ENCODE measurements at places on chromosomes 3 and 15.
A peak's percentile ranks its signal among the peaks of the same experiment; 100 is the strongest.

GRCh38 chr3:51535146-51536019, 3.1 kb upstream of the RAD54L2 start:
- DNase-seq: no peak

DNA sequence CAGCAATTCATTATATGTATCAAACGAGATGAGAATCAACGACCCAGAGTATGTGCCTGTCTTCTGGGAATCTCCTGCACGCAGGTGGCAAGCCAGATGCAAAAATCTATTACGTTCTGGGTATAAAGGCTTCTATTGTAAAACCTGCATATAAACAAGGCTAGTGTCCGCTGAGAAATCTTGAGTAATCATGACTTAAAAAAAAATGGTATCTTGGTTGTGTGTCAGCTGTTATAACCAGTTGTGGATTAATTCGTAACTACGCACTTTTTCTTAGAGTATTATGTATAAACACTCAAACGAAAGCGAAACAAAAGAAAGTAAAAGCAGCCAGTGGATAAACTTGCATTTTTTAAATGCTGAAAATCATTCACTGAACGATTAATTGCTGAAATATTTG, 509.1 kb downstream of the RSL24D1 start:
- DNase-seq: no peak

DNA sequence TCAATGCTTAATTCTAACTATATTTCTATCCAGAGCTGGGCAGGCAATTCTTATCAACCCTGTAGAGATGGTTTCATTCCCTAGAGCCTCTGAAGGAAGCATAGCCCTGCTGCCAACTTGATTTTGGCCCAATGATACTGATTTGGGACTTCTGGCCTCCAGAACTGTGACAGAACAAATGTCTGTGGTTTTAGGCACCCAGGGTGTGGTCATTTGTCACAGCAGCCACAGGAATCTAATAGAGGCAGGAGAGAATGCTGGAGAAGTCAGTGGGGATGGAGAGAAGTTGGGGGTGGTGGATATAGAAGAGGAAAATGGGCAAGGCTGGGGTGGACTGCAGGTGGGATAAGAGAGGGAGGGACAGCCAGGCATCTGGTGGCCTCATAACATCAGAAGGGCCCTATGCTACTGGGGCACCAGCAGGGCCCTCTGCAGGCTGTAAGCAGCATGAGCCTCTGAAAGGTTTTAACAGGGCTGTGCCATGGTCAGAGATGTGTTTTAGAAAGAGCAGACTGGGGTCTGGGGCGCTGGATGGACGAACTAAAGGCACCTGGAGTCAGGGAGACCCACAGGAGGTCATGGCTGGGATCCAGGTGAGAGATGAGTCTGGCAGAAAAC, 19.8 kb downstream of the MRPS11 start:
- no peak for DNase-seq

GRCh38 chr3:129888771-129889170, 4.7 kb downstream of the TMCC1 start:
- peak; percentile 94 for DNase-seq

DNA sequence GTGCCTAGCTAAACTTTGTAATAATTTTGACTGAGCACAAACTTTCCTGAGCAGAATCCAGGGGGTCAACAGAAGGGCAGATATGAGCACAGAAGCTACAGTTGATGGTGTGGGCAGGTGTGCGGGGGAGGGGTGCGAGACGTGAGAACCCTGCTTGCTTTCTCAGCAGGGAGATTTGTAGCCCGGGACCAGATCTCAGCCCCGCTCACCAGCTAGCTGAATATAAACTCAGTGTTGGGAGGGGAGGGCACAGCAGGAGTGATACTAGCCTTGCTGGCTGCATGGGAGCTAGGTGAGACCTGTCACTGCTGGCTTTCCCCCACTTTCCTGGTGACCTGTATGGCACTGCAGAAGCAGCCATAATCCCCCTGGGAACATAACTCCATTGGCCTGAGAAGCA, 83.4 kb downstream of the CLDN1 start:
- DNase-seq: no peak

- DNase-seq: no peak
Measured at GRCh38 chr3:146899171-146899570, 294.0 kb upstream of the PLSCR5 start.

DNA sequence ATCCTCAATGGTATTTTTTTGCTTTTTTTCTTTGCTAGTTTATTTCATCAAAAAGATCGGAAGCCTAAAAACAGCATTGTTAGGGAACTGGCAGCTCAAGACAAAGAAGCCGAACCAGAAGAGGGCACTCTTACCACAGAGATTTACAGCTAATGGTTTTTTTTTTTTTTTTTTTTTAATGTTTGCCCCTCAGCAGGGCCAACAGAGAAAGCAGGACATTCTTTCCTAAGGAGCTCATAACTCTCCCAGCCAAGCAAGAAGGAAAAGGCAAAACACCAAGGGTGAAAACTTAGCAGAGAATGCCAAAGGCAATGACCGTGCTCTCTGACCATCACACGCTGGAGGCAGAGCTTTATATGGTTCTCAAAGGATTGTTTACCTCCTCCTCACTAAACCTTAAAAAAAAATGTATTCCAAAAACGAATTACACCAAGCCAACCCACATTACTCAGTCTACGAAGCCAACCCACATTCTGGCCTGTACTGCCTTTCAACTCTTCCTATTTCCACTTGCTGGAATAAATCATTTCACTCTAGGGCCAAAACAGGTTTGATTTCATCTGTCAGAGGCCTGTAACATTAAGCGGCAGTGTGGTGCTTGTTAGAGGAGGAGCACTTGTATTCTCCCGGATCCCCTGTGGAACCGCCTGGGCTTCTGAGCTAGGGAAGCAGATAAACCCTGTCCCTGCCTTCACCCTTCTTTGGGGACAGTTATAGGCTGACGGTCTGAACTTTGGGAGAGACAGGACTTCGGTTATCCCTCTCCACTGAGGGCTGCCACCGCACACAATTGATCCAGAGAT, 35.6 kb upstream of the GYG1 start:
- DNase-seq: peak; percentile 92

GRCh38 chr3:150306083-150306482, 102.0 kb upstream of the TSC22D2 start:
- no peak for DNase-seq

DNA sequence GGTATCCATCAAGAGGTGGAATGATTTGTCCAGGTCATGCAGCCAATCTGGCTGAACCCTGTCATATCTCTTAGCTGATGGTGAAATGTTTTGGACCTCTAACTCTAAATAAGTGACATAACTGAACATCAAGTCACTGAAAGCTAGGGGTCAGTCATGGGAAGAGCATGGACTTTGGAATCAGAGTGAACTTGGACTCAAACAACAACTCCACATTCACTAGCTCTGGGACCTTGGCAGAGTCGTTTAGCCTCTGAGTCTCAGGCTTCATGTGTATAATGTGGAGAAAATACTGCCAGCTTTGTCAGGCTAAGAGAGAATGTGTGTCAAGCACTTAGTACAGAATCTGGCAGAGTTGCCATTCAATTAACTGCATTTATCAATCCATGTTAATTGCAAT, 557.8 kb upstream of the CFAP20DC start:
- DNase-seq: peak; percentile 3

Measured in fibroblast of upper back skin (primary cell).